ENCODE measurements at places on chromosomes 5 and 9.

- DNase-seq = peak; percentile 30
Measured at GRCh38 chr5:102758576-102758975, 3.5 kb downstream of the PAM start.

DNA sequence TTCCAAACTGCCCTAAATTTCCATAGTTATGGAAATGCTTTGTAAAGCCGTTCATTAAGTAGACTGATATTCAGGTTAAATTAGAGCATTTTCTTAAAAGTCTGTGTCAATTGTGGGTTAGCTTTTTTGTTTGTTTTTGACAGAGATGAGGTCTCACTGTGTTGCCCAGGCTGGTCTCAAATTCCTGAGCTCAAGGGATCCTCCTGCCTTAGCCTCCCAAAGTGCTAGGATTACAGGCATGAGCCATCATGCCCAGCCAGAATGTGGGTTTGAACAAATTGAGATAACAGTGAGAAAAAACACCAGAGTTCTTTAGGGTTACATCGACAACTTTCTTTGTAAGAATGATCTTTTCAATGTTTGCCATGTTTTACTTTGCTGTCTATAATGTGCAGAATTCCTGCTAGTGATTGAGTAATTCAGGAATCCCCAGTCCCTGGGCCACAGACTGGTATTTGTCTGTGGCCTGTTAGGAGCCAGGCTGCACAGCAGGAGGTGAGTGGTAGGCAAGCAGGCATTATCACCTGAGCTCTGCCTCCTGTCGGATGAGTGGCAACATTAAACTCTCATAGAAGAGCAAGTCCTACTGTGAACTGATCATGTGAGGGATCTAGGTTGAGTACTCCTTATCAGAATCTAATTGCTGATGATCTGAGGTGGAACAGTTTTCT lies 80.5 kb downstream of the RAI14 start:
- no peak for DNase-seq

- no peak for DNase-seq
Measured at GRCh38 chr9:16106021-16106571, 553.3 kb downstream of the CCDC171 start.

GRCh38 chr5:140038373-140038957 lies 4.6 kb downstream of the NRG2 start:
- peak; percentile 8 for DNase-seq

- DNase-seq = no peak
Measured at GRCh38 chr5:81922854-81923279, 49.0 kb upstream of the ATG10 start.

DNA sequence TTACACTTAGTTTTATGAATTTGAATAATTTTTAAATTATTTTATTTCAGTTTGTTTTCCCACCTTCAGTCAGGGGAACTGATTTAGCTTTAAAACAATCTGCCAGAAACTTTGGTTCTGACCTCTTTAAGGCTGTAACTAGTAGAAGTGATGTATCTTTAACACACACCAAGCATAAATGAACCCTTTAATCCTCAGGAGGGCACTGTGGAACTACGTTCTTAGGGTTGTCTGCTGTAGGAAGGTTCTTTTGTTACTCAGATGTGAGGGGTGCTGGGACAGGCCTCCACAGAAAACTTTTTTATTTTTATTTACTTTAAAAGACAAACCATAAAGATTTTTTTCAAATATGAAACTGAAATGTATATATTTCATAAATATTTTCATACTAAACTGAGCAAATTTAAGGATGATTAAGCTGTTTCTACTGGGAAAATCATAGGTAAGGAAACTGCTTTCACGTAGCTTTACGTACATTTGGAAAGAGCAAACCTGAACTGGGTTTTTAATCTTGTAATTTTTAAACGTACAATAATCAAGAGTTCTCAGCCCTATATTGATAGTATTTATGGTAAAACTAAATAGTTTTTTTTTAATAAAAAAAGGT lies 5.3 kb downstream of the KLF4 start:
- DNase-seq = peak; percentile 74

GRCh38 chr9:77943057-77943456 lies 88.6 kb downstream of the GNAQ start:
- peak; percentile 73 for DNase-seq

DNA sequence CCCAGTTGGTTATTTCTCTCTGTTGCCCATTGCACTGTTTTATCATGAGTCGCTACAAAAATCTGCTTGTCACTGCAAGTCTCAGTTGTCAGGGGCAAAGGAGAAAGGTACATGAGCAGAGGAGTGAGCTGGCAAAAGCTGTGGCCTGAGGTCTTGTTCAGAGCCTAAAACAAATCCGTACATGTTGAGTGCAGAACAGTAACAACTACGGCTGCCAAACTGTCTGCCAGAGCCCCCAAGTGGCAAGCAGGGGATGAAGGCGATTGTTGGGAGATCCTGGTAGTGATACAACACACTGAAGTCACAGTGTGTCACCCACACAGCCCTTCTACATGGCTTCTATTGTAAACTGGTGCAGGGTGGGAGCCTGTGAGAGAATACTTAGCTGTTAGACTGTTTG lies 50.9 kb downstream of the BRINP1 start:
- DNase-seq = no peak

GRCh38 chr9:130309689-130310455 lies 44.3 kb downstream of the HMCN2 start:
- DNase-seq = no peak

- DNase-seq = no peak
Measured at GRCh38 chr9:79264511-79265355, 307.0 kb upstream of the TLE4 start.

DNA sequence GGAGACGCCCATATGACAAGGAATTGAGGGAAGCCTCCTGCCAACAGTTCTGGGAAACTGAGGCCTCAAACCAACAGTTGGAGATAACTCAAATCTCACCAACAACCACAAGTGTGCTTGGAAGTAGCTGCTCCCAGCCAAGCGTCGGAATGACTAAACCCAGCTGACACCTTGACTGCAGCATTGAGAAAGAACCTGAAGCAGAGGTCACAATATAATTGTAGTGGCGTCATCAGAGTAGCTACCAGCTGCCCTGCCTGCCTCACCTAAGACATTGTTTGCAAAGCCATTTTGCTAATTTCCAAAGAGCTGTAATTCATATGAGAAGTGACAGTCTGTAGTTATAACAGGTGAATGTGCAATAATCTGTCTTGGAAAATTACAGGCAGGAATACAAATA lies 40.8 kb upstream of the ANKRD31 start:
- no peak for DNase-seq

DNA sequence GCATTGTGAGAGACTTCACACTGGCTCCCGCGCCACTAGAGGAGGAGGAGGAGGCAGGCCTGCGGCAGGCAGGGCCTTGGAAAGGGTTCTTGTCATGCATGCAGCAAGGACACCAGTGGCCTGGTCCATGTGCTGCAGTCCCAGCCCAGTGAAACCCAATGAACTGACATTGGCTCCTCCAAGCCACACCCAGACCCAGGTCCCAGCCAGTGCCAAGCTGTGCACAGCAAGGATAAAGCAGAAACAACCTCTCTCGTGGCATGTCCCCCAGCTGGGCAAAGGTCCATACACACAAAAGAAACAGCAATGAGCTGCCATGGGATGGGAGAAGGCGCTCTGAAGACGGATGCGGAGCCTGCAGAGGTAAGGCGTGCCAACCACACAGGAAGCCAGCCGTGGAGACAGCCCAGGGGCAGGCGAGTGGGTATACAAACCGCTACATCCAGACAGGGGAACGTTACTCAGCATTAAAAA lies 89.2 kb downstream of the SEMA4D start:
- no peak for DNase-seq

DNA sequence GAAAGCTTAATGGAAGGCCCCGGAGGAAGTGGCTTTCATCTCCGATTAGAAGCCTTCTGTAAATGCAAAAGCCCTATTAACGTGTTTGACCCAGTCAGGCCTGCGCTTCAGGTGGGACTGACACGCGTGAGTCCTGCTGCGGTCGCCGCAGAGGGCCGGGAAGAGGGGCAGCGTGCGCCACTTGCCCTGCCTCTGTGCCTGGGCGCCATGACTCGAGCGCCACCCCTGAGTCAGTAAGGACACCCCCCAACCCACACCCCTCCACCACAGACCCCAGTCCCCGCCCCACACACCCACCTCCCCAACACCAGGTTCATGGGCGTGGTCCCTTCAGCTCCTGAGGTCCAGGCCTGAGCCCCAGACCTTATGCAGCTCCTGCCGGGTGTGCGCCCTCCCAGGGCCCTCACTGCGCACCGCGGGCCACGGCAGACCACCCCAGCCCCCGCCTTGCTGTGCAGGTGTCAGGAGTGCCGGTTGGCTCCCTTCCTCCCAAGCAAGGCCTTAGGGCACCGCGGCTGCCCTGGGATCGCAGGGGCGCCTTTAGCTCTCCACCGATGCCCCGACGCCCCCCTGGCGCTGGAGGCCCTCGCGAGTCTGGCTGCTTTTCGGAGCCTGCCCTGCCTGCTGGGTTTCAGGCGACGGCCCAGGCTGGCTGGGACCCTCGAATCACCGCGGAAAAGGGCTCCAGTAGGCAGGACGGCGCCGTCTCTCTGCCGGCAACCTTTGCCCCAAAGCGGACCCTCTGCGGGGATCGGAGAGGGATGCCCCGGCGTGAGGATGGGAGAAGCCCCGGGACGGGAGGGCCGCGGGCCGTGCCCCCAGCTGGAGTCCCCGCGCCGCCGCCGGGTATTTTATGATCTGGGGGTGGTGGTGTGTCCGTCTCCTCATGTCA lies 625 bp upstream of the OLFM1 start:
- DNase-seq = no peak

- no peak for DNase-seq
Measured at GRCh38 chr9:2928411-2928810, 84.5 kb upstream of the PUM3 start.

DNA sequence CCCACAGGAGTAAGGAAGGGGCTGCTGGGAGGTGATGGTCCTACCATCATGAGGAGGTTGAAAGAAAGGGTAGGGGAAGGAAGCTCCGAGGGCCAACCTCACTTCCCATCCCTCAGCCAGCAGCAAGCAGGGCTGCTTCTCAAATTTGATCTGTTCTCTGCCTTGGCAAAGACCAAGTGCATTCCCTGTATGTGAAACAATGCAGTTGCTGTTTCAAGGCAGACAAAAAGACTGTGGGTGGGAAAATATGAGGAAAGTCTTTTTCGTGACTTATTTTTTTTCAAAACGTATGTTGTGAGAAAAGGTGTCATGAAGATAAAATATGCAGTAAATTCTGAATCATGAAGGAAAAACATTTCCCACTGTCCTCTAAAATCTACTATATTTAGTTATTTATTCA lies 165.9 kb downstream of the ARSB start:
- DNase-seq = no peak

- no peak for DNase-seq
Measured at GRCh38 chr5:54517174-54517511, 416 bp upstream of the SNX18 start.

DNA sequence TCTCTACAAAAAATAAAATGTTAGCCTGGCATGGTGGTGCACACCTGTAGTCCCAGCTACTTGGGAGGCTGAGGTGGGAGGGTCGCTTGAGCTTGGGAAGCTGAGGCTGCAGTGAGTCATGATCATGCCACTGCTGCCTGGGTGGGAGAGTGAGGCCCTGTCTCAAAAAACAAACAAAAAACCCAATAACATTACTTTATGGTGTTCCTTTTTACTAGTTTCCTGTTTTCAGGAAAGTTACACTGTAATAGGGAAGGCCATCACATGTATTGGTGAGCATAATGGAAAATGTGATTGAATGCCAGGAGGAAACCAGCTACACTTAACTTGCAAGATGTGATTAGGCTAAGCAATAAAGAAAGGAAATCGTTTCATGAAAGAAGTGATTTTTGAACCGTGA lies 42.7 kb downstream of the SV2C start:
- DNase-seq = no peak

DNA sequence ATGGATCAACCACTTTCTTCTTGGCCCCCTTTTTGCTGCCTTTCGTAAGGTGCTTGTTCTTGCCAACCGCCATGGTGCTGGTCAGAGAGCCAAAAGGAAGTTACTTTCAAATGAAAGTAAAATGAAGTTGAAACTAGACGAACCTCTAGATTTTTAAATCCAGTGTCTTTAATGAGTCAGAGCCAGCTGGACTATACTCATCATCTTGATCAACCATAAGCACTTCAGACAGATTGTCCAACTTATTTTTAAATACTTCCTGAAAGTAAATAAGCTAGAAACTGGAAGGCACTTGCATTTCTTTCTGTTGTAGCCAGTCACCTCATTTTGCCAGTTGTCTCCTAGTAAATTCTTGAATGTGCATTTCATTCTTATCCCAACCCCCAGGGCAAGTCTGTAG lies 48.9 kb downstream of the JMY start:
- DNase-seq = peak; percentile 43

DNA sequence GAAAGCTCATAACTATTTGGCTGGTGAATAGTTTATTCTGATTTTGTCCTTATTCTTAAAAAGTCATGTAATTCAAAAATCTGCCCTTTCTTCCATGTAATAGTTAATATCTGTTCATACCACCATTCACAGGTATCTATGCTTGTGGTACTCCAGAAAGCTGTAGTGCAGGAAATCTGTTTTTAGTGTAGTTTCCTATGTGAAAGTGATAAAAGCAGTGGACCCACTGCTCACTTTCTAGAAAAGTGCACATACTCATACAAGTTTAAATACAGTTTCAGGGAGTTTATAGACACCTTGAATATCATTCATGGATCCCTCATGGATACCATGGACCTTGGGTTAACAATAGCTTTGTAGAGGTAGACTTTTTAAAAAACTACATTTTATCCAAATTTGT lies 20.2 kb downstream of the PBX3 start:
- no peak for DNase-seq

- DNase-seq = no peak
Measured at GRCh38 chr5:150583541-150584225, 56.8 kb upstream of the SYNPO start.

GRCh38 chr5:96901384-96901783 lies 25.1 kb downstream of the ERAP2 start:
- DNase-seq = no peak

DNA sequence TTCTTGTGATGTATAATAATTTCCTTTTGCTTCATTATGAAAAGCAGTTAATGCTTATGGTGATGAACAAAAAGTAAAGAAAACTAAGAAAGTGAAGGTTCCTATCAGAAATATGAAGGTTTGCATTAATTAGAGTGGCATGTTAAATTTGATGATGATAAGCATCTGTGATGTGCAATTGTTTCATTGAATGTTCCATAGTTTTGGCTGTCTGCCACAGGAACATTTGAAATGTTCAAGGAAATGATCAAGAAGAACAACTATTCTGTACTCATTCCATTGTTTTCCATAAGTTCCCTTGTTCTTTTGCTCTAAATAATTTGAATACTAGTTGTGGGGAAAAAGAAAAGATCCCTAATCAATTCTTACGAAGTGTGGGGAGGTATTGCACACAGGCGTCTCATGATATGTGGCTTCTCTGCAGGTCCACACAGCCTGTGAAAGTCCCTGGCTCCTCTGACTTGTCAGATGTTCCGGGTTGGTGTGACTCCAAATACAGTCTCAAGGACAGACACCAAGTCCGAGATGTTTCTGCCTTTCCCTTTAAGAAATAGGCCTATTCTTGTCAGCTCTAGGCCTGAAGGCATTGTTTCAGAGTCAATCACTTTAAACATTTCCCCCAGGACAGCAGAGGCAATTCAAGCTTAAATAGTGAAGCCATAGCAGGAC lies 152.6 kb upstream of the MAST4 start:
- no peak for DNase-seq

DNA sequence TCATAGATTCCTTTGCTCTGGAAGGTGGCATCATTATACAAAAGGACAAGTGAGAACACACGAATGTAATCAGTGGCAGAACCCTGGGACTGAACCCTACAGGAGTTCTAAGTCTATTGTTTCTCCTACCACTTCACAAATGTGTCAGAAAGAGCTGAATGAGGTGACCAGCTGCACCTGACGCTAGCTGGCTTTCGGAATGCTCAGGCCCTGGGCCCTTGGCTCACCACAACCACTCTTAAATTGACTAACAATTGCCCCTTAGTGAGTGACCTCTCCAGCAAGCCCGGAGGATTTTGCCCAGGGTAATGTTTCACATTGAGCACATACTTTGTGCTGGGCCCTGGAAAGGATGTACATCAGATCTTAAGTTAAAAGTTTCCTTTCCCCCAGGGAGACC lies 41.2 kb upstream of the ABCA1 start:
- no peak for DNase-seq
